Activated effector memory CD4-positive, alpha-beta T cell treated with Interleukin-2 at 50 U/mL for 16 hours (primary cell): ENCODE measurements at places on chromosomes 6 and 20.

- no peak for DNase-seq
Observed at GRCh38 chr6:138030872-138031271, 76.3 kb downstream of the PERP start.

DNA sequence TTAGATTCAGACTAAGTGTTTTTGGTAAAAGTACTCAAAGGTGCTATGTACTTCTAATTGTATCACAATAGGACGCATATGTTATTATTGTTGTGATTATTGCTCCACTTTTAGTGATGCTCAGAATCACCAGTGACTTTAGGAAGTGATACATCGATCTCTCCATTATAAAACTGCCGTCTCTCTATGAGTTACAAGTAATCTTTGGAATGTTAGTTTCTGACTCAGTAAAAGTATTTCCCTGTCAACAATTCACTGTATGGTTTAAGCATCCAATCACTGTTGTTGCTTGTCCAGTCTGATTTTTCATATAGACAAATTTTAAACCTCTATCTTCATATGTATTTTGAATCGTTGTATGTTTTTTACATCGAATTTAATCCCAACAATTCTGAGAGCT is 9.4 kb downstream of the DCBLD1 start:
- DNase-seq = no peak

GRCh38 chr20:46113113-46113470 is 5.0 kb upstream of the CD40 start:
- no peak for DNase-seq

- DNase-seq = no peak
Observed at GRCh38 chr6:25166955-25167748, 112.0 kb upstream of the CARMIL1 start.

DNA sequence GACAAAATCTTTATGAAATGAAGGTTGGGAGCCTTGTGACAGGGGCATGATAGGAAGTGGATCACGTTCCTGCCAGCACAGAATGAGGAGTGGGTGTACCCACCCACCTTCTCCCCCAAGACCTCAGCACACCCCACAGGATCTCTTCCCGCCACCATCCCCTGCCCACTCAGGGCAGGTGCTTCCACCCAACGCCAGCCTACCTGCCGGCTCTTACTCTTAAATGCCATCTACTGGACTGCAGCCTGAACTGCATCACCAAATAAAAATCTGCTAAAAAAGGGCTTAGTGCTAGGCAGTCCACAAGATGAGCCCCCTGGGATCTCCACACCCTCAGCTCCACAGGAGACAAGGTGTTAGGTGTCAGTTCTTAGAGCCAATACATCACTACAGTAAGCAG is 20.6 kb downstream of the DTNBP1 start:
- DNase-seq = no peak

- DNase-seq = no peak
Observed at GRCh38 chr6:125586074-125586473, 163.4 kb upstream of the HEY2 start.

- DNase-seq = no peak
Observed at GRCh38 chr6:157640746-157641451, 182.1 kb upstream of the SNX9 start.

- peak; percentile 38 for DNase-seq
Observed at GRCh38 chr6:127420556-127420955, 38.6 kb downstream of the KIAA0408 start.

- no peak for DNase-seq
Observed at GRCh38 chr6:79993012-79993910, 11.2 kb upstream of the TTK start.

- no peak for DNase-seq
Observed at GRCh38 chr6:45900808-45901752, 114.6 kb downstream of the CLIC5 start.

- no peak for DNase-seq
Observed at GRCh38 chr6:121897337-121897760, 461.9 kb downstream of the GJA1 start.

GRCh38 chr6:135475292-135475886 is 22.2 kb downstream of the AHI1 start:
- no peak for DNase-seq

GRCh38 chr6:169862043-169862891 is 110.8 kb downstream of the ERMARD start:
- DNase-seq = no peak

- DNase-seq = peak; percentile 73
Observed at GRCh38 chr6:33856655-33857054, 52.9 kb upstream of the MLN start.
